Pons (tissue), 1 donor: ENCODE measurements at places on chromosomes 16 and 17.

DNA sequence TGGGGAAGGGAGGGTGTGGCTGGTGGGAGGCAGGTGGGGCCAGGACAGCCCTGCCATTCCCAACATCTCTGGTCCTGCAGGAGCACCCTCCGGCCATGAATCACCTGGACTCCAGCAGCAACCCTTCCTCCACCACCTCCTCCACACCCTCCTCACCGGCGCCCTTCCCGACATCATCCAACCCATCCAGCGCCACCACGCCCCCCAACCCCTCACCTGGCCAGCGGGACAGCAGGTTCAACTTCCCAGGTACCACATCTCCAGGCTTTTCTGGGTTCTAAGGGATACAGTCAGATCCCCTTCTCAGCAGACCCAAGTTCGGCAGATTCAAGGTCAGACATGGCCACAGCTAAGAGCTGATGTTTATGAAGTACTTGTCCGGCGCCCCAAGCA is 33.8 kb upstream of the LGALS9 start:
- no peak for DNase-seq

DNA sequence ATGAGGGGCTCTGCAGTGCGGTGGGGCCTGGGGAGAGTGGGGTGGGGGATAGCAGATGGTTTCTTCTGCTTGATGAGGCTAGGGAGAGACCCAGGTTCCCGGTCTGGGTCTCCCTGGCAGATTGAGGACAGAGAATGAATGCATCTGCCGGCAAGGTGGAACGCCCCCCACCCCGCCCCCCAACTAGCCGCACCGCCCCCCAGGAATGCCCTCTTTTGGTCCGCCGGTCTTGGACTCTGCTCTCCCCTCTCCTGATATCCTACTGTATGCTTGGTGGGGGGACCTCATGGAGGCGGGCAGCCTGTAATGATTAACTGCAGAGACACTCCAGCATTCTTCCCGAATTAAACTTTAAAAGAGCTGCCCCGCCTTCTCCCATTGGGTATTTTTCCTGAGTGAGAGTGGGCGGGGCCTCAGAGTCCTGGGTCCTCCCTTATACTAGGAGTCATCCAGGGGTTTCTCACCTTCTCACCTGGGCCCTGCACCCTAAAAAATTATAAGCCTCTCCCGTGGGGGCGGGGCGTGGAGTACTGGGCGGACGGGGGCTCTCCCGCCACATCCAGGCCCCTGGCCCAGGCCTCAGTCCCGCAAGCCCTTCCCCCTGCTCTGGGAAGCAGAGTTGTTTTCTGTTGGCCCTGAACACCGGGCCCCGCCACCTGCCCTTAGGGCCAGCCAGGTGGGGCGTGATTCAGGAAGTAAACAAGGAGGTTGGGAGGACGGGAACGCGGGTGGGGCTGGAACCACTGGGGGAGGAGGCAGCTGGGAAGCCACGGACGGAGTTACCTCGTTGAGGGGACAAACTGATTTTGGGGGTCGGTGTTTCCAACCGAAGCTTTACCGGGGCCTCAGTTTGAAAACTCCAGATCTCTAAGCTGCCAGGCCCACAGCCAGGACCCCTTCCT is 1.5 kb downstream of the GRB7 start:
- DNase-seq = no peak

DNA sequence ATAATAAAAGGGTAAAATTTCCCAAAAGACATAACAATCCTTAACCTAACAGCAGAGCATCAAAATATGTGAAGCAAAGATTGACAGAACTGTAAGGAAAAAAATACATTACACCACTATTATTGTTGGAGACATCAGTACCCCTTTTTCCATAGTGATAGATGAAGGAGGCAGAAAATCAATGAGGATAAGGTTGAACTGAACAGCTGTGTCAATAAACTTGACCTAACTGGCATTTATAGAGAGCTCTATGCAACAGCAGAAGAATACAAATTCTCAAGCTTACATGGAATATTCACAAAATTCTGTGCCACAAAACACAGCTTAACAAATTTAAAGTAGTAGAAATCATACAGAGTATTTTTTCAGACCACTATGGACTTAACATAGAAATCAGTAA is 195.0 kb upstream of the ELAC2 start:
- no peak for DNase-seq

DNA sequence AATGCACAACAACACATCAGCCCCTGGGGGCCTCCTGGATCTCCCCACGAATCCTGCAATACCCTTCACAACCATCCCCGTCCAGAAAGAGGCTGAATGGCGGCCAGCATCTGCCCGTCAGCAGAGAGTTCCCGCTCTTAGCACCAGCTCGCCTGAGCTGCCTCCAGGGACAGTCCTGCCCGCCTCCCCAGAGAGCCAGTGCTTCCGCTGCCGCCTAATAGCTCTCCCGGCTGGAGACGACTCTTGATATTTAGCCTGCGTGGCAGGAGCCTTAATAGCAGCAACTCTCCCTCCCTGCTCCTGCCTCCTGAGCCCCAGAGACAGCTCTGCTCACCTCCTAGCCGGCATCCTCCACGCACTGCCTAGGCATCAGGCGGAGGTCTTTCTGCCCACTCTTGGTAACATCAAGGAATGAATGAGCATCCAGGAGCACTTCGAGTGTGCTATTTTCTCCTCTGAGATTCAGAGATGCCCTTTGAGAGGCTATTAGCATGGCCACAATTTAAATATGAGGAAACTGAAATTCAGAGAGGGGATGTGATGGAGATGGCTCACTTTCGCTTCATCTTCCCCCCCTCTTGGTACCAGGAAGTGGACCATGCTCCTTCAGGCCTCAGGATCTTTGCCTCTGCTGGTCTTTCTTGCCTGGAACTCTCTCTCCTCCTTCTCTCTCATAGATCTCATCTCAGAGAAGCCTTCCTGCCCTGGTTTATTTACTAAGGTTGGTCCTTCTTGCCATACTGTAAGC is 67.9 kb downstream of the RAI1 start:
- peak; percentile 46 for DNase-seq

DNA sequence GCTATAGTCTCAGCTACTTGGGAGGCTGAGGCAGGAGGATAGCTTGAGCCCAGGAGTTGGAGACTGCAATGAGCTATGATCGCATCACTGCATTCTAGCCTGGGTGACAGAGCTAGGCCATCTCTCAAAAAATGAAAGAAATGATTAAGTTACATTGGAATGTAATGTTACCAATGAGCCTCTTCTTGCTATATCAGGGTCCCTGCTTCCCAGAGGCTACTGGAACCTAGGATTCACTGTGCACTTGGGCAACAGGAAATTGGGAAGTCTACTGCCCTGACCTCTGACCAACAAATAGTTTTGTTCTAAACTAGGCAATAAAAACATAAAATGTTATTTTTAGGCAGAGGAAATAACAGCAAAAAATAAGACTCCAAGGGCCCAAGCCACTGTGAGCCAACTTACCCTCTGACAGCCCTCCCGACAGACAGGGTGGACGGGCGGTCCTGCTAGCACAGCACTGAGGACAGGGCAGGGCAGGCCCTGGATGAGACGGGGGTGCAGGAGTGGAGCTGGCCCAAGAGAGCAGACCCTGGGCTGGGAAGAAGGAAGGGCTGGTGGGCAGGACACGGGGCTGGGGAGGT is 27.5 kb downstream of the NSMCE1 start:
- no peak for DNase-seq

- DNase-seq = peak; percentile 49
These were observed at the start of gene VASN for GRCh38 chr16:4371357-4372000. VASN (plus strand) TSS chr16:4371848; CDS start chr16:4380878, 9,030 bp downstream.

DNA sequence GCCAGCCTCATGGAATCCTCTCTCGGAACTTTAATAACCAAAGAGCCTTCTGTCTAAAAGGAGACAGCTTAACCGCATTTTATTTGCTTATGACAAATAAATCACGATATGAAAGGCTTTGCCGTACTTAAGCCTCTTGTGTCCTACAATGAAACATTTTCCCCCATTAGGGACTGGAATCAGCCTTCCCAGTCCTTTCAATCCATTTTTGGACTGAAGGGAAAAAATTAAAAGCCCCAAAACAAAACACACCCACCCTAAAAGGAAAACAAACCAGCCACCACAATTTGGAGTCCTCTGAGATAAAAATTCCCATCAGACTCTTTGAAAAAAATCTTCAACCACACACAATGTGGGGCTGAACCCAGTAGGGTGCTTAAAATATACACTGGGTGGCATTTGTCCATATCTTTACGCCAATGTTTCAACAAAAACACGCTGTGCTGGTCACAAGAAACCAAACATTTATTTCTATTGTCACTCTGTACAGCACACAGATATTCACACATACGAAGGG is 3.0 kb downstream of the HOXB4 start:
- DNase-seq = no peak

DNA sequence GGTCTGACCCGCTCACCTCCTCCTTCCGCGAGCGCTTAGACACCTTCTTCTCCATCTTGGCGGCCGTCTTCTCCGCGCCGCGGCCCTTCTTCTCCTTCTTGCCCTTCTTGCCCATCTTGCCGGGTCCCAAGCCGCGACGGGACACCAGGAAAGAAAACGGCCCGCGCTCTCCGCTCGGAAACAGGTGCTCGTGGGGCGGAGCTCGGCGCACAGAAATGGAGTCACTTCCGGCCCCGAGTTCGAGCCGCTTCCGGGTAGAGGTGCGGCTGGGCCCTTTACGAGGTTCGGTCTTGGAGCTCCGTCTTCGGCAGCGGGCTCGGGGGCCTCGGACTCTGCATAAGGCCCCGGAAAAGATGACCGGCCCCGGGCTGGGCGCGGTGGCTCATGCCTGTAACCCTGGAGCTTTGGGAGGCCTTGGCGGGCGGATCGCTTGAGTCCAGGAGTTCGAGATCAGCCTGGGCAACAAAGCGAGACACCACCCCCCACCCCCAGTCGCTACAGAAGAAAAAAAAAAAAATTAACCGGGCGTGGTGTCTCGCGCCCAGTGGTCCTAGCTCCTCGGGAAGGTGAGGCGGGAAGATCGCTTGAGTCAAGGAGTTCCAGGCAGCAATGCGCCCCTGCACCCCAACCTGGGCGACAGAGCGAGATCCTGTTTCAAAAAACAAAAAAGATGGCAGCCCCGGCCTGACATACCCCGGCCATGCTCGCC is at the start of gene KLHDC4:
Gene KLHDC4 (minus strand): TSS at position 211 of the 709 bp plus-strand sequence. CDS start 96 bp downstream, at position 115.
- peak; percentile 72 for DNase-seq

- DNase-seq = no peak
These were observed 2.0 kb upstream of the RDM1 start for GRCh38 chr17:35932586-35932985.

DNA sequence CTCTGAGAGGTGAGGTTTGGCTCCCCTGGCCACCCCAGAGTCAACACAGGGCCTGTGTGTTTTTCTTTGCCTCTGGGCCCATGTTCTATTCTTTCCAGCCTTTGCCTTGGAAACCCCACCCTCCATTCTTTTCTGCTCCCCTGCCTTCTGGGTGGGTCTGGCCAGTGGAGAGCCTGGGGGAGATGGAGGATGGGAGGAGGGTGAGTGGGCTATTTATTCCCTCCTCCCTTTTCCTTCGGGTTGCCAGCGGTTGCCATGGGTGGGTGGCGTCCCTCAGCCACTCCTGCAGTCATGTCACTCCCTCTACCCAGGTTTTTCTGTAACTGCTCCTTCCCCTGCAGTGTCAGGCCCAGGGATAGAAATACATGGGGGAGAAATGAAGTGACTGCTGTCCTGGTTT is 15.5 kb downstream of the CMIP start:
- DNase-seq = no peak

GRCh38 chr16:75044800-75045361 is 46.1 kb downstream of the ZNRF1 start:
- no peak for DNase-seq

DNA sequence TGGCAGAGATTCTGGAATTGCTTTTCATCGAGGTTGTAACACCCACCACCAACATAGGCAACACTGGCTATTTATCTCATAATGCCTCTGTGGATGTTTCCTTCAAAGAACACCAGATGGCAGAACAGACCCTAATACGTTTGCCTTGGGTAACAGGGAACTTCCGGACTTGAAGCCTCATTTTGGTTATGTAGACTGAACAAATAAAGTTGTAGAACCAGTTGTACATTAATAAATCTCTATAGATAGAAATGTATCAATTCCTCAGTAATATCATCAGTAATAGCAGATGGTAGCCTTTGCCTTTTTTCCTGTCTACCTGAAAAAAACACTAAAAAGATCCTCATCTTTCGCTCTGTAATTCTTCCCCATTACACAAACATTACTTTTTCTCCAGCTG is 25.9 kb upstream of the APOH start:
- peak; percentile 93 for DNase-seq

GRCh38 chr16:700684-701584 is 4.7 kb downstream of the FBXL16 start:
- DNase-seq = no peak

DNA sequence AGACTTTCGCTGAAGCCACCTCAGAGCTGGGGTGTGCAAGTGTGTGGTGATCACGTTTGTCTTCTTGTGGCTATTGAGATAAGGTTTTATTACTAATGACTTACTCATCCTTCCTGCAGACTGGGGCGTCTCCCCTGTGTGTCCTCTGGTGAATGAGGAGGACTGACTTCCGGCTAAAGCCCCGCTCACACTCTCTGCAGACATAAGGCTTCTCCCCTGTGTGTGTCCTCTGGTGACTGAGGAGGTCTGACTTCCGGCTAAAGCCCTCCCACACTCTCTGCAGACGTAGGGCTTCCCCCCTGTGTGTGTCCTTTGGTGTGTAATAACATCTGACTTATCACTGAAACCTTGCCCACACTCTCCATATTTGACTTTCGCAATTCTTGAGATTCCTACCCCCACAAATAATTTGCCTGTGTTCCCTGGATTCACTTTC is 19.4 kb downstream of the PRDM7 start:
- no peak for DNase-seq

GRCh38 chr17:63082273-63082861 is 116.3 kb downstream of the TANC2 start:
- peak; percentile 40 for DNase-seq

DNA sequence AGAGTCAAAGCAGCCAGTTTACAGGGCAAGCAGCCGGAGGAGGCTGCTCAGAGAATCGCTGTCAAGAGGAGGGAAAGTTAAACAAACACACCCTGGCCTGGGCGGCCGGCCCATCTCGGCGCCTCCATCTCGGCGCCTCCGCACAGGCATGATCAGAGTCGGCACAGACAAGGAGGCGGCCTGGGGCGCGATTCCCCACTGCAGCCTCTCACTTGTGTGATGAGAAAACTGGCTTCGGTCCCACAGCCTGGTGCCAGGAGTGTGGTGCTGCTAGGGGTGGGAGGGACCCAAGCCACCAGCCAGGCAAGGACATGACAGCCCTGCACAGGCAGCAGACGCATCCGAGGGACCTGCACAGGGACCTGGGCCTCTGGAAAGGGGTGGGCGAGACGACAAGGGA is 17.7 kb downstream of the SLC38A10 start:
- peak; percentile 44 for DNase-seq

GRCh38 chr16:2083876-2084780 is 36.3 kb downstream of the TSC2 start:
- DNase-seq = no peak

DNA sequence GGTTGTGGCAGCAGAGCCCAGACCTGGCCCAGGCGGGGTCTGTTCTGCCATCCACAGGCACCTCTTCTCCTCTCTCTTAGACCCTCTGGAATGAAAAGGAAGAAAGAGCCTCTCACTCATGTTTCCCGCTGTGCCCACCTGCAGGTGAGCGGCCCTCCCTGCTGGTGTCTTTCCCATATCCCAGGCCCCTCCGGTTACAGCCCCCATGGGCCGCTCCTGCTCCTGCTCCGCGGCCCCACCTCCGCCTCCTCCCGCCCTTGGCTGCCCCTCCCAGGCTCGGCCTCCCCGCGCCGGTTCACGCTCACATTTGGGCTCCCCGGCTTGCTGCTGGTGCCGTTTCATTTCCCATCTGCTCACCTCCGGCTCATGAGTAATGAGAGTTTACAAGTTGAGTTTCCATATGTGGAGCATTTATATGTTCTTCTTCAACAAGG is 98.7 kb upstream of the SDK2 start:
- no peak for DNase-seq
